ENCODE measurements at places on chromosomes 7 and 10. TPM values are rescaled to one million over a fixed set of nuclear protein-coding genes. Genes with fewer than 3 reads are reported as not detected.

MINDY3 gene
- 14.9 TPM for total RNA-seq

MORN4 gene
- total RNA-seq = 6.7 TPM

PRTFDC1 gene
- total RNA-seq = 18.4 TPM

BRAT1 gene
- 32.3 TPM for total RNA-seq

CHCHD1 gene
- total RNA-seq = 71.8 TPM

CLCN1 gene
- not detected for total RNA-seq

LOXL4 gene
- 1.4 TPM for total RNA-seq

ITPRID1 gene
- not detected for total RNA-seq

ADAM12 gene
- 4.3 TPM for total RNA-seq

REPIN1 gene
- total RNA-seq = 72.0 TPM

ZNF804B gene
- total RNA-seq = not detected

PNLIPRP2 gene
- not detected for total RNA-seq

FBXL13 gene
- 0.26 TPM for total RNA-seq

AKR1C3 gene
- 1,261 TPM for total RNA-seq

CD36 gene
- total RNA-seq = 0.08 TPM

SPDYE2 gene
- not detected for total RNA-seq

OPN4 gene
- total RNA-seq = not detected

UPK3BL2 gene
- 2.9 TPM for total RNA-seq

STEAP1 gene
- total RNA-seq = 15.9 TPM

CALHM3 gene
- 0.20 TPM for total RNA-seq

TLX1 gene
- not detected for total RNA-seq

RBM20 gene
- 2.6 TPM for total RNA-seq

Data from A549 treated with GW870086 at 1 μM for 4 hours (cell line).